ENCODE measurements at places on chromosomes 1 and 21.

- DNase-seq = no peak
Observed at GRCh38 chr1:65341381-65341780, 32.0 kb downstream of the DNAJC6 start.

DNA sequence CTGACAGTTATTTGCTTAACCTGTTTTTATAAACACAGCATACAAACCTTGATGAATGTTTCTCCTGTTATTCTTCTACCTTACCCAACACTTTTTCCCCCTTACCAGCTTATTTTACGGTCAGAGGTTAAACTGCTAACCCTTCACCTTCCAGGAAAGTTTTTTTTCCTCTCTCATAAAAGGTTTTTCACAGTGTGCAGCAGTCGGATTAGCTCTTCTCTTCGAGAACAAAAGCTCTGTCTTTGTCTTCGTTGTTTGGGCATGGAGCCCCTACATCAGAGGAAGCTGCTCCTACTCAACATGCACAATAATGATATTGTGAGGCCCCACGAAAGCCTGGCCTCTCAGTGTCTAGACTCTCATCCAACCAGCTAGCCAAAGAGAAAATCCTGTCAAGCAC is 42.0 kb downstream of the DENND1B start:
- DNase-seq = no peak

DNA sequence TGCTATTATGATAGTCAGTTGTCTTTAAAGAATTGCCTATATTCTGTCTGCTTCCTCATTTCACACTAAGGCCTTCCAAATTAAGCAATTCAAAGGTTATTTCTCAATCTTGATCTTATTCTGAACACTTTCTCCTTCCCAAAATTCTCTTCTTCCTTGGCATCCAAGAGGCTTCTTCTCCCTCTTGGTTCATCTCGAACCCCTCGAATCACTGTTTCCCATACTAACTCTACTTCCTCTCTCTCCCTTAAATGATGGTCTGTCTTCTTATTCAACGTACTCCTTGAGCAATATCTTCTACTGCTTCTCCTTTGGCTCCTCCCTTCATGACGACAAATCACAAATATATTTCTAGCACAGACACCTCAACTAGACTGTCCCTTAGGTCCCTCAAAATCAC is 4.5 kb downstream of the COPA start:
- DNase-seq = no peak

- DNase-seq = no peak
Observed at GRCh38 chr1:15038232-15039016, 115.1 kb upstream of the TMEM51 start.

- DNase-seq = no peak
Observed at GRCh38 chr1:28112388-28113241, 24.2 kb upstream of the EYA3 start.

GRCh38 chr1:207321790-207322645 is 540 bp downstream of the CD55 start:
- peak; percentile 70 for DNase-seq

DNA sequence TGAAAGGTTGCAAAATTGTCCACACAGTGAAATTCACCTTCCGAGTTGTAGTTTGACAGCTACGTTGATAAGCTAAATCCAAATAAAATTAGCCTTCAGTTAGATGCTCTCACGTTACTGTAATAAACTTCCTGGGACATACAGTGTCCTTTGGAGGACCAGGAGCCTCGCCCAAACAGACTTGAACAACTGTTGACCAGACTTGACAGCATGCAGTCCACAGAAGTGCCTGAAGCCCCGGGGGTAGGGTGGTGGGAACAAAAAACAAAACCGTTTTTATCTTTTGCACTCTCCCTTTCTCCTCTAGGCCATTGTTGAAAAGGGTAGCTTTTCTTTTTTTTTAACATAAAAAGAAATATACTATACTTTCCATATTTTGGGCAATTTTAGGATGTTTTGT is 172.8 kb upstream of the SAMSN1 start:
- no peak for DNase-seq

DNA sequence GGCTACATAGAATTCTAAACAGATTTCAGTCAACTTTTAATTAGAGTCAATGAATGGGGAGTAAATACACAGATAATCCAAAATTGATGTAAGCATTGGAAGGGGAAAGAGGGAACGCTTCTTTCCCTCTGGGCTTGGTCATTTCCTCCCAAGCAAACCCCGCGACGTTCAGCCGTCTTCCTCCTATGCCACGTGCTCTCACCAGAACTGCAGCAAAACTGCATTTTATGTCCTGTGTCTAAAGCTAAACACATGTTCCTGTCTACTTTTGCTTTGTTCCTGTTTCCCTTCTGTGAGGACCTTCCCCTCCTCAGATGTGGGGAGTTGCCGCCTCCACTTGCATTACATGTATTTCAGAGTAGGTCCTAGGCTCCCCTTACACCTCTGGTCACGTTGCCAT is 27.2 kb downstream of the UTP25 start:
- no peak for DNase-seq

GRCh38 chr1:205229399-205229871 is 1.7 kb downstream of the TMCC2 start:
- peak; percentile 78 for DNase-seq
